Myocyte (in vitro differentiated cells): ENCODE measurements at places on chromosomes 6 and 20. TPM values are rescaled to one million over a fixed set of nuclear protein-coding genes. Genes with fewer than 3 reads are reported as not detected.

GRCh38 chr6:1679688-1680068 is 70.0 kb downstream of the FOXC1 start:
- no peak for DNase-seq

- DNase-seq, result no peak
Observed at GRCh38 chr20:61949714-61950640, 115.7 kb downstream of the TAF4 start.

- DNase-seq, result no peak
Observed at GRCh38 chr20:35695978-35696377, 3.2 kb downstream of the NFS1 start.

DNA sequence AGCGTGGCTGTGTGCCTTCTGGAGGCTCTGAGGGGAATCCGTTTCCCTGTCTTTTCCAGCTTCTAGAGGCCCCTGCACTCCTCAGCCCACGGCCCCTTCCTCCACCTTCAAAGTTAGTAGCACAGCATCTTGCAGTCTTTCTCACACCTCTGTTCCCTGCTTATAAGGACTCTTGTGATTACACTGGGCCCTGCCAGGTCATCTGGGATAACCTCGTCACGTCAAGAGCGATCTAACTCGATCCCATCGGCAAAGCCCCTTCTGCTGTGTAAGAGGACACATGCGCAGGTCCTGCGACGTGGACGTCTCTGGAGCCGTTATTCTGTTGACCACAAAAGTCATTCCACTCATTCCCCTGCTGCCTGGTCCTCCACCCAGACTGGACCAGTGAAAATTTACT is 159.2 kb downstream of the BMP7 start:
- DNase-seq, result no peak

DNA sequence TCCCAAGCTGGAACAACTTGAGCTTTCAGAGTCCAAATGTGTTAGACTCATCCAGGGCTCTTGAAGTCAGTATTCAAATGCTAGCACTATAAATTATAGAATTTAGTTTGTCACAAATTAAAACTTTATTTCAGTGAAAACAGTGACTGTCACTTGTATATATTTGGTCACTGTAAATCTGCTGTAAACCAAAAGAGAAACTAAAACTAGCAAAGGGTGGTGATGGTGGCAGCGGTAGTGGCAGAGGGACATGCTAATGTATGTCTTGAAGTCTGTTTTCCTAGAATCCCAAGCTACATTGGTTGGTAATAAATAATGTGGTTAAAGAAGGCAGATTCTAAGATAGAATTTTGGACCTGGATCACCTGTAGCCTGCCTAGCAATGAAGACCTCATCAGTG is 140.4 kb upstream of the CENPW start:
- DNase-seq, result no peak

DNA sequence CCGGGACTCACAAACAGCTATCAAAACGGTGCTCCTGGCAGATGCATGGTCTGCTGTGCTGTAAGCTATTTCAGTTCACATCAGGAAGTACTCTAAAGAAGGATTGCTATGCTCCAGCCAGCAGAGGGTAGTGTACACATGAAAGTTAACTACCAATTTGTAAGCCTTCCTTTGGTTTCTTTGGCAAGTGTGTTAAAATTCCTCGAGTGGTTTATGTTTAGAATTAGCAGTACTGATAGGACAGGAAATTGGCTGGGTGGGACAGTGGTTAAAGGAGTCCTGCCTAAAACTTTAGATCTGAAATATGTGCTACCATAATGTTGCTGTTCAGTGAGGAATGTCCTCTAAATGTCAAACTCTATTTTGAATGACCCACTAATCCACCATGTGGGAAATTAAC is 47.4 kb downstream of the TRMT11 start:
- peak; percentile 88 for DNase-seq

DNA sequence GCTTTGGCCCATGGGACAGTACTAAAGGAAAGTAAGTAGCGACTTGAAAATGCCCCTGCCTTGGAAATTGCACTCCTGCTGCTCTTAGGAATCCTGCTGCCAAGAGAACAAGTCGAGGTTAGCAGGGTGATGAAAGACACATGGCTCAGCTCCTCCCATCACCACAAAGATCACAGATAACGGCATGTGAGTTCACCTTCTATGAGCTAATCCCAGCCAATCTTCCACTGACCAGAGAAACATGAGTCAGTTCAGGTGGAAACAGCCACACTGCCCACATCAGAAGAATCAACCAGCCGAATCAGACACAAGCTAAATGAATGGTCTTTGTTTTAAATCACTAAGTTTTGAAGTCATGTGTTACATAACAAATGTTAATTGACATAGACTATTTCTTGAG is 106.3 kb downstream of the PRKN start:
- DNase-seq, result peak; percentile 84

DNA sequence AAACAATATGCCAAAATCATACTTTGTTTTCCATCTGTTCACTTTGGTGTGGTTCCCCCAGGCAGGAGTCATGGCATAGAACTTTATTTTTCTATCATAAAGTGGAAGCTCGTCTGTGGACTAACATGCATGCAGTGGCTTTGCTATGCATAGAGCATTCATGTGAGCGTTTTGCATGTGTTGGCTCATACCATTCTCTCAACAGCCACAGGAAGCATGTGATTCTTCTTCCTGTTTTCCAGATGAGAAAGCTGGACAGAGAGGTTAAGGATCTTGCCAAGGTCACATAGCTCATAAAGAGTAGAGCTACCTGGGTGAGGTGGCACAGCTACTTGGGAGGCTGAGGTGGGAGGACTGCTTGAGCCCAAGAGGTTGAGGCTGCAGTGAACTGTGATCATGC is 123.4 kb upstream of the HDGFL1 start:
- DNase-seq, result no peak

- DNase-seq, result no peak
Observed at GRCh38 chr6:158558415-158559306, 1.2 kb upstream of the TMEM181 start.

- no peak for DNase-seq
Observed at GRCh38 chr20:58676161-58676560, 16.4 kb upstream of the NPEPL1 start.

DNA sequence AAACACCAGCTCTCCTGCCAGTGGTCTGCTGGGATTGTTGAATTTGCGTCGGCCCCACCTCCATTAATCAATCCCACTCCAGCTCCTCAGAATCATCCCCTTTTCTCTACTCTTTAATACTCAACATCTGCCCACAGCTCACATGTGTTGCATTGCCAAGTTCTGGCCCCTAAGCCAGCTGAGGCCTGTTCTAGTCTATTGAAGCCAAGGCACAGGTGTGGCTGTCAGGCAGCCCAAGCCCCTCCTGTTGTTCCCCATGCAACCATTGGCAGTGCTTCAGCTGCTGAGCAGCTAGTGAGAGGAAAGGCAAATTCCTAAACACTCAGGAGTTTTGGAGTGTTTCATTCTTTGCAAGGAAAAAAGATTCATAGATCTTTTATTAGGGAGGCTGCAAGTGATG is 128.0 kb upstream of the NT5E start:
- peak; percentile 69 for DNase-seq

DNA sequence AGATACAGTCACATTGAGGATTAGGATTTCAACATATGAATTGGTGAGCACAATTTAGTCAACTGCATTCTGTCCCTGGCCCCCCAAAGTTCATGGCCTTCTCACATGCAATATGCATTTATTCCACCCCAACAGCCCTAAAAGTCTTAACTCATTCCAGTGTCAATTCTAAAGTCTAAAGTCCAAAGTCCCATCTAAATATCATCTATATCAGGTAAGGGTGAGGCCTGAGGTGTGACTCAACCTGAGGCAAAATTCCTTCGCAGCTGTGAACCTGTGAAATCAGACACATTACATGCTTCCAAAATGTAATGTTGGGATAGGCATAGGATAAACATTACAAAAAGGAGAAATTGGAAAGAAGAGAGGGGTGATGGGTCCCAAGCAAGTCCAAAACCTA is 27.8 kb downstream of the CLIC5 start:
- no peak for DNase-seq

- DNase-seq, result peak; percentile 71
Observed at GRCh38 chr20:54062812-54063280, 7.5 kb downstream of the BCAS1 start.

DNA sequence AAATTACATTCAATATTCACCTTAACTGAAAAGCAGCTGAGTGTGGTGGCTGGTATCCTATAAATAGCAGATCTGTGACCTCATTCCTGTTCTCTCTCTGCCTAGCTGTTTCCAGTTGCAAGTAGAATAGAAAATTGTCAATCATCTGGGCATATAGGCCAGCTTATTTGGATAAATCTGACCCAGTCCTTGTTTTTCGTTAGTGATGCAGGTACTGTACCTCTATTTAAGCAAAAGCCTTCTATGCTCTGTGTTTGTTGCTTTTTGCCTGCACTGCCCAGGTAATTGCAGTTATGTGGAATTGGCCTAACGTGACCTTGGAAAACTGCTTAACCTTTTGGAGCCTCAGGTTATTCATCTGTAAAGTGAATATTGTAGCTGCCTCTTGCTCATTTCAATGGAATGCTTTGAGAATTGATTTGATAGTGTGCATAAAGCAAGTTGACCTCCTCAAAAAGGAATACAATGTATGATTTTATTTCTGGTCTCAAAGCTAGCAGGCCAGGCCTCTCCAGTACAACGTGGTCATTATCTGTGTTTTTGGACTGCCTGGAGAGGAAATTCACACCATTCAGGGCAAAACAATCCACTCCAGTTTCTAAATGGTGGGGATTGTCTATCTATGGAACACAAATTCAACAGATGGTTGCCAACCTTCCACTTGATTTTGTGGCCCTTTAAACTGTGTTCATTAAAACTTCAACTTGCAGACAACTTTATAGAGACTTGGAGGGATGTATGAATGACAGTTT is 508.7 kb upstream of the CITED2 start:
- peak; percentile 65 for DNase-seq

- DNase-seq, result no peak
Observed at GRCh38 chr20:49937027-49937929, 1.1 kb downstream of the RNF114 start.

- DNase-seq, result no peak
Observed at GRCh38 chr20:49207076-49207475, 12.1 kb upstream of the DDX27 start.

GRCh38 chr6:11315743-11316437 is 83.4 kb upstream of the NEDD9 start:
- peak; percentile 16 for DNase-seq

DNA sequence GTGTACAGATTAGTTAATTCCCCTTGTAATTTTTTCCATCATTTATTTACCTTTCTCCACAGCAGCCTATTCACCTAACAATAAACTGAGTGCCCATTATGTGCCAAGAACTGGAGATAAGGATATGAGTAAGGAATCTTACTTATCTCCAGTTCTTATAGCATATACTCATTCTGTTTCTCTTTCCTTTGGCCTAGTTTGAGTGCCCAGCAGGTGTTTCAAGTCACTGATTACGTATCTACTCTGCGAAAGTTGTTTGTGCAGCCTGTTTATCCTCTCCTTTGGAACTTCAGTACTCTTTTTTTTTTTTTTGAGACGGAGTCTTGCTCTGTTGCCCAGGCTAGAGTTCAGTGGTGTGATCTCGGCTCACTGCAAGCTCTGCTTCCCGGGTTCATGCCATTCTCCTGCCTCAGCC is 17.3 kb upstream of the POU5F1 start:
- DNase-seq, result no peak

GRCh38 chr20:36461600-36462439 is 79.5 kb upstream of the MYL9 start:
- DNase-seq, result peak; percentile 67

DNA sequence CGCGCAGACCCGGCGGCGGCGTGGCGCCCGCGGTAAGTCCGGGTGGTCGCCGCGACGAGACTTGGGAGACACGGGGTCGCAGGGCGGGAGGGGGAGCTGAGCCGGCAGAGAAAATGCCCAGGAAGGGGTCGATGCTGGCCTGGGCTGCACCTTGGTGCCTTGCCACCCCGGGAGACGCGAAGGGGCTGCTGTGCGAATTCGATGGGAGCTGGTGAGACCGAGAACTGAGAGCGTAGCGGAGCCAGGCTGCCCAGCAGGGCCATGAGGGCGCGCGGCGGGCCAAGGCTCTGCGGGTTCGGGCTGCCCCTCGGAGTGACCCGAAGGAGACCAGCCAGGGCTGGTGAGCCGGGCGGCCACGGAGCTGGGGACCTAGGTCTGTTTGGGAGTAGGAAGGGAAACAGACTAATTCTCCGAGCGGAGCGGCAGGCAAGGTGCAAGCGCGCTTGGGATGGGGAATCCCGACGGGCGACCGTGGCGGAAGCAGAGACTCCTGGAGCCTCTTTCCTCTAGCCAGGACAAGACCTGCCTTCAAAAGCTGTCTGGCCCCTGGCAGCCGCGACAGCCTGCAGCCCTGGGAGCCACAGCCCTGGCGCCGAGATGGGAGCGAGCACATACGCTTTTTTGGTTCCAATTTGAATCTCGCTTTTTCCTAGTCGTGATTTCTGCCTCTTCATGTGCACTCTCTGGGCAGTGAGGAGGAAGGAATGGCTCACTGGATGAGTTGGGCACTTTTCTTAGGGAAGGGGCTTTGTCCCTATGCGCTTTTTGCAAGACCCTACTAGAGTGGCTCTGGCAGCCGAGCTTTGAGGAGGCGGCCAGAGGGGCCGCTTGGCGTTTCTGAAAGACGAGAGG is 691 bp downstream of the SYNDIG1 start:
- no peak for DNase-seq

- DNase-seq, result no peak
Observed at GRCh38 chr6:135063926-135064325, 9.3 kb upstream of the HBS1L start.

- DNase-seq, result peak; percentile 22
Observed at GRCh38 chr20:48286601-48287000, 501.3 kb upstream of the SULF2 start.

DNA sequence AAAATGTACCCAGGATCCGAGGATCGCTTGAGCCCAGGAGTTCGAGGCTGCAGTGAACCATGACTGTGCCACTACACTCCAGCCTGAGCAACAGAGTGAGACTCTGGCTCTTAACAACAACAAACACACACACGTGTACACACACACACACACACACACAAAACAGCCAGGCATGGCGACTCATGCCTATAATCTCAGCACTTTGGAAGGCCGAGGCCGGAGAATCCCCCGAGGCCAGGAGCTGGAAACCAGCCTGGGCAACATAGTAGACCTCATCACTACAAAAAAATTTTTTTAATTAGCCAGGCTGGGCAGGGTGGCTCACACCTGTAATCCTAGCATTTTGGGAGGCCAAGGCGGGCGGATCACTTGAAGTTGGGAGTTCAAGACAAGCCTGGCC is 23.3 kb upstream of the ARFGEF2 start:
- peak; percentile 27 for DNase-seq

Gene SNTA1
- 35.6 and 35.8 TPM in 2 replicates for total RNA-seq

Gene ZBP1
- total RNA-seq, result 0.29 and 0.47 TPM in 2 replicates

Gene LAMP5
- total RNA-seq, result 0.99 and 2.0 TPM in 2 replicates

Gene MCCD1
- not detected in 2 replicates for total RNA-seq

Gene HSPA1L
- 2.6 and 3.6 TPM in 2 replicates for total RNA-seq

Gene VGLL2
- 5.7 and 24.4 TPM in 2 replicates for total RNA-seq

Gene CDSN
- 0.16 TPM in 1 of 2 replicates, not detected in the other for total RNA-seq

Gene APOM
- total RNA-seq, result 2.9 and 4.2 TPM in 2 replicates
